Gastroesophageal sphincter (tissue), 4 donors: ENCODE measurements at places on chromosomes 1 and 21. TPM values are rescaled to one million over a fixed set of nuclear protein-coding genes. Genes with fewer than 3 reads are reported as not detected.
A peak's percentile ranks its signal among the peaks of the same experiment; 100 is the strongest.

GRCh38 chr1:99474350-99474893 is 171.5 kb upstream of the PALMD start:
- H3K27me3 ChIP-seq: no peaks in the 10 kb centered on the region
- no peaks in the 10 kb centered on the region for H3K36me3 ChIP-seq
- no peaks in the 10 kb centered on the region for H3K4me1 ChIP-seq
- no peak overlapping the region for H3K27ac ChIP-seq
- no peak overlapping the region for H3K4me3 ChIP-seq

HPCA gene
- not detected for total RNA-seq

- no peaks in the 10 kb centered on the region for H3K27me3 ChIP-seq
- peaks cover 24% of the 10 kb centered on the region for H3K4me1 ChIP-seq
- ATAC-seq: no peak
- peak overlapping the region; percentile 100 for H3K27ac ChIP-seq
- peak overlapping the region; percentile 64 for H3K4me3 ChIP-seq
Measured at GRCh38 chr1:150559656-150560010, 10.4 kb downstream of the ADAMTSL4 start.

SLC9C2 gene
- total RNA-seq: not detected

OR2L3 gene
- total RNA-seq: not detected

GRCh38 chr1:220076861-220077762 is 12.5 kb downstream of the BPNT1 start:
- H3K36me3 ChIP-seq: no peaks in the 10 kb centered on the region
- H3K27ac ChIP-seq: no peak overlapping the region
- H3K27me3 ChIP-seq: no peaks in the 10 kb centered on the region
- H3K4me3 ChIP-seq: no peak overlapping the region
- ATAC-seq: no peak
